MCF 10A (cell line): ENCODE measurements at places on chromosomes 2 and 18. TPM values are rescaled to one million over a fixed set of nuclear protein-coding genes. Genes with fewer than 3 reads are reported as not detected.

GRCh38 chr18:11850821-11851145 lies 430 bp upstream of the CHMP1B start:
- peak overlapping the region; percentile 99 for H3K27ac ChIP-seq
- H3K4me3 ChIP-seq: peak overlapping the region; percentile 96
- H3K27me3 ChIP-seq: no peaks in the 10 kb centered on the region
- no peak for DNase-seq

Gene DSG1
- not detected in 2 replicates for total RNA-seq

DNA sequence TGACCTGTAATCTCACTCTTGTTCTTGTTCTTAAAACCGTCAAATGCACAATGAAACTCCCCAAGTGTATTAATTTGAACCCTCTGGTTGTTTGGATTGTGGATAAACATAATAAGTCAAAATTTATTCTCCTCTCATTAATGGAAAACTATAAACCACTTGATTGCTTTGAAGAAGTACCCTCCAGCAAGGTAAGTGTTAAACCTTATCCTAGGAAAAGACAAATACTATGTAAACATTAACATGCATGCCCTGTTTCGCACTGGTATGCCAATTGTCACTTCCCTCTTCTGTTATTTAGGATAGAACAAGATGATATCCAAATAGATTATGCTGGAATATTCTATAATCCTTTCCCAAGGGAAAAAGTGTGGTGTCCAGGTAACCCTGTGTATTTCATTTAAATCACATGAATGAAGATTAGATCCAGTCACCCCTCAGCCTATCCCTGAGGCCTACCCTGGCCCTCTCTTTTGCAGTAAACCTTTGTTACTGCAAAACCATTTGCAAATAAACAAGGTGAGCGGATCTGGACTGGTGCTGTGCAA lies 1.3 kb downstream of the ADI1 start:
- no peak for DNase-seq
- peak overlapping the region; percentile 78 for H3K4me3 ChIP-seq
- no peak overlapping the region for H3K27ac ChIP-seq
- H3K36me3 ChIP-seq: peaks cover 32% of the 10 kb centered on the region

Gene STON1
- total RNA-seq: 0.23 and 0.42 TPM in 2 replicates

GRCh38 chr18:172361-172760 lies 14.0 kb downstream of the USP14 start:
- H3K4me3 ChIP-seq: no peak overlapping the region
- H3K36me3 ChIP-seq: peaks cover 76% of the 10 kb centered on the region
- no peaks in the 10 kb centered on the region for H3K27me3 ChIP-seq
- DNase-seq: no peak
- no peak overlapping the region for H3K27ac ChIP-seq
- H3K4me1 ChIP-seq: no peaks in the 10 kb centered on the region

Gene RAX
- total RNA-seq: not detected in 2 replicates

DNA sequence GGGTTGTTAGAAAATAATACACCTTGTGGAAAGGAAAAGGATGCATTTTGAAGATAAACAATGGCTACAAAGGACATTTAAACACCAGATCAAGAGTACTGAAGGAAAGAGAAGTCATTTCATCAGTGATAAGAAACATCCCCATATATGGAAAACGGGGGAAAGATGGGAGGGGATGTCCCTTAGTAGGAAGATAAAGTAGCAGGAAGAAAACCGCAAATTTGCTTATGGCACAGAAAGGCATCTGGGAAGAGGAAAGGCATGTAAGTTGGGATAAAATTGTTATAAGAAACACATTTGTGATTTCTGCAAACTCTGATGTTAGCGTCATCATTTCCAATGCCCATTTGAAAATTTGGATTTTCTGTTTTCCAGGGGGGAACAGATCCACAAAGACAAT lies 10.5 kb upstream of the LYPD1 start:
- no peak overlapping the region for H3K27ac ChIP-seq
- no peak overlapping the region for H3K4me3 ChIP-seq
- no peak for DNase-seq

DNA sequence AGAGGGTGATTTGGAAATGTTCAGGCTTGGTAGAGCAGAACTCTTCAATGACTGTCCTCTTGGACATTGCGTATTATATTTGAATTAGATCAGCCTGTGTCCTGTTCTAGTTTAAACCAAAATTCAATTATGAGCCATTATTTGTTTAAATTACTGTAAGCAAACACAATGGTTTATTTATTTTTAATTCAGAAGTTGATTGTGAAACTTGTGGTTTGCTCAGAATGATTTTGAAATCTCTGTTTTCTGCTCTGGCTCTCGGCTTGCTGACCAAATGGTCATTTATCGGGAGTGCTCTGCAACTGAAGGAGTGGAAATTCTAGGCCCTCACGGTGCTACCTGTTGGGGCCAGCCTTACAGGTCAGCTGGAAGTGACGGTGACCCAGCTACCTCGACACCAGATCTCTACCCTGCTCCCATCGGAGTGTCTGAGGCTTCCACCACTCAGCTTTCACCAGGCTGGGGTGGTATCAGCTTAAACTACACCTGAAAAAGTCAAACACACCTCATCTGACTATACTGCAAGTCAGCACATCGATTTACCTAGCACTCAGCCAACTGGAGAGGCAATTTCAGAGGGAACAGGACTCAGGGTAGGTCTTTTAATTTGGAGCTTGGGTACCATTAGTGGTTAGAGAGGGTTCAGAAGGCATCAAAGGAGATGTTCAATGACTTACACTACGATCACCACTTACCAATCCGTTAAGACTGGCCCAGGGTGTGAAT lies 36.8 kb upstream of the GPD2 start:
- H3K36me3 ChIP-seq: peaks cover 13% of the 10 kb centered on the region
- H3K4me3 ChIP-seq: peak overlapping the region; percentile 78
- peaks cover 17% of the 10 kb centered on the region for H3K4me1 ChIP-seq

Gene IER3IP1
- 14.1 and 14.5 TPM in 2 replicates for total RNA-seq

DNA sequence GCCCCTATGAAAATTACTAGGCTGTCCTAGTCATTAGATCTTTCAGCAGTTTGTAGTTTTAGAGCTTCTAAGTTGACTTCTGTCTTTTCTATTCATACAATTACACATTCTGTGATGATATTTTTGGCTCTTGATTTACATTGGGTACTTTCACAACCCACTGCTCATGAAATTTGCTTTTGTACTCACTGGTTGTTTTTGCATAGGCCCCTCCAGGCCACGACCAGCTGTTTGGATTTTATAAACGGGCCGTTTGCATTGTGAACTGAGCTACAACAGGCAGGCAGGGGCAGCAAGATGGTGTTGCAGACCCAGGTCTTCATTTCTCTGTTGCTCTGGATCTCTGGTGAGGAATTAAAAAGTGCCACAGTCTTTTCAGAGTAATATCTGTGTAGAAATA lies 193.8 kb downstream of the RPIA start:
- H3K27me3 ChIP-seq: peaks cover 58% of the 10 kb centered on the region
- H3K36me3 ChIP-seq: no peaks in the 10 kb centered on the region
- H3K4me1 ChIP-seq: no peaks in the 10 kb centered on the region
- no peak overlapping the region for H3K27ac ChIP-seq

DNA sequence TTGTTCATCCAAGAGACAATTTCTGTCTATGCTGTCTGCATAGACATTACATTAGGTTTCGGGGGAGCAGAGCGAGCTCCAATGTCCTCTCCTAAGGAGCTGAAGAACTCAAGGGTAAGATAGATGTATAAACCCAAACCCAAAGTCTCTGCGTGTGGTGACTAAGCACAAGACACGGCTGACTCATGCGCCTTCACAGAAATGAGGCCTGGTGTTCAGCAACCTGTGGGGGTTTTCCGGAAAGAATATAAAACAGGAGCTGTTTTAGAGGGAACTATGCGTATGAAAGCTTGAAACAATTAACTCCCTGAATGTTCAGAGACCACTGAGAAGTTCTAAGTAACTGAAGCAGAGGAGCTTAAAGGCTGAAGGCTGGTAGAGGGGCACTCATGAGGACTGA lies 154.7 kb downstream of the SOX11 start:
- no peaks in the 10 kb centered on the region for H3K27me3 ChIP-seq
- no peak overlapping the region for H3K27ac ChIP-seq

Gene TLX2
- total RNA-seq: not detected in 2 replicates

DNA sequence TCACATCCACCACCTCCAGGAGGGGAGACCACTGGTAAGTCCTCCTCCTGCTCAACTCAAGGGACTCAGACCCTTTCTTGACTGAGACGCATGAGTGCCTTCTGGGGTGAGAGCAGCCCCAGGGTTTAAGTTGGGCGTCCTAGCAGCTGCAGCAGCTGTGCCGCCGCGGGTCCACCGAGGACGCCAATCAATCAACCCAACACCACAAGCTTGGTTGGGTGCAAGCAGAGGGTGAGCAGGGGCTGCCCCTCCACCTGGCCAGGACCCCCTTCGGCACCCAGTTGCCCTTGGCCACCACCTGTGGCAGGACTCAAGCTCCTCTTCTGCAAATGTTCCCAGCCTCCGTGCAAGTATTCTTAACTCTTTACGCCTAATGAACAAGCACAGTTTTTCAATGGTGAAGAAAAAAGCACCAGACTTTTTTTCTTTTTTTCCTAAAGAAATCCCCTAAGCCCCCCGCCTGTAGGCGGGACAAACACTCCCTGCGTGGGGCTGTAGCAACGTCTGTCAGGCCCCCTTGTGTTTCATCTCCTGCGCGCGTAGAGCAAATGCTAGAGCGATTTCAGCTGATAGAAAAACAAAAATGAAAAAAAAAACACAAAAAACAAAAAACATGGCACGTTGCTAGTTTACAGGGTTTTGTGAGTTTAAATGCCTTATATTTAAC lies 197.1 kb downstream of the LOXHD1 start:
- no peak for DNase-seq
- no peak overlapping the region for H3K4me3 ChIP-seq
- H3K36me3 ChIP-seq: peaks cover 49% of the 10 kb centered on the region
- H3K27ac ChIP-seq: no peak overlapping the region
- H3K4me1 ChIP-seq: no peaks in the 10 kb centered on the region
- H3K27me3 ChIP-seq: no peaks in the 10 kb centered on the region

- H3K4me1 ChIP-seq: peaks cover 10% of the 10 kb centered on the region
- DNase-seq: no peak
- no peak overlapping the region for H3K27ac ChIP-seq
Observed at GRCh38 chr18:24157855-24158254, 19.0 kb downstream of the CABYR start.

Gene DSC3
- 56.2 and 60.8 TPM in 2 replicates for total RNA-seq

DNA sequence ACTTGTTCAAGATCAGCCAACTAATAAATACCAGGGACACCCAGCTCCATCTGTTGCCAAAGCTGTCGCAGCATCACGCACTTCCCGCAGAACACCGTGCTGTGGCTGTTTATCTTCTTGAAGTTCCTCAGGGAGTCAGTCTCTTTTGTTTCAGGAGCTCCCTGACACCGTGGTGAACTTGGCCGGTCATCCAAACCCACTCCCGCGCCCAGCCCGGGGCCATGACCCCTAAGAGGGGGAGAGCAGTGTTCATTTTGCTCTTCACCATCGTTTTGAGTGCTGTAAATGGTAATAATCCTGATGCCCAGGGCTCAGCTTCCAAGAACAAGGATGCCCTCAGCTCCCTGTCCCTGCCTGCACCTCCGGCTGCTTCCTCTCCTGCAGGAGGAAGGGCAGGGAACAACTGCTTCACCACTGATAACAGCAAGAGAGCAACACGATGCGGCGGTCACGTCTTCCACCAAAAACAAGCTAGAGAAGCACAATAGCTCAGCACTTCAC lies 131.4 kb downstream of the SEPTIN10 start:
- H3K27me3 ChIP-seq: no peaks in the 10 kb centered on the region
- H3K27ac ChIP-seq: no peak overlapping the region
- peaks cover 7% of the 10 kb centered on the region for H3K36me3 ChIP-seq
- H3K4me1 ChIP-seq: no peaks in the 10 kb centered on the region
- DNase-seq: no peak
- no peak overlapping the region for H3K4me3 ChIP-seq

- no peaks in the 10 kb centered on the region for H3K27me3 ChIP-seq
- DNase-seq: no peak
- H3K4me3 ChIP-seq: no peak overlapping the region
- H3K4me1 ChIP-seq: peaks cover 5% of the 10 kb centered on the region
- H3K27ac ChIP-seq: no peak overlapping the region
Observed at GRCh38 chr18:28041366-28041765, 135.6 kb downstream of the CDH2 start.

Gene RBM43
- total RNA-seq: 3.0 and 3.5 TPM in 2 replicates

Gene MPPE1
- 15.7 and 24.7 TPM in 2 replicates for total RNA-seq
